ENCODE measurements at places on chromosomes 1 and 21.

DNA sequence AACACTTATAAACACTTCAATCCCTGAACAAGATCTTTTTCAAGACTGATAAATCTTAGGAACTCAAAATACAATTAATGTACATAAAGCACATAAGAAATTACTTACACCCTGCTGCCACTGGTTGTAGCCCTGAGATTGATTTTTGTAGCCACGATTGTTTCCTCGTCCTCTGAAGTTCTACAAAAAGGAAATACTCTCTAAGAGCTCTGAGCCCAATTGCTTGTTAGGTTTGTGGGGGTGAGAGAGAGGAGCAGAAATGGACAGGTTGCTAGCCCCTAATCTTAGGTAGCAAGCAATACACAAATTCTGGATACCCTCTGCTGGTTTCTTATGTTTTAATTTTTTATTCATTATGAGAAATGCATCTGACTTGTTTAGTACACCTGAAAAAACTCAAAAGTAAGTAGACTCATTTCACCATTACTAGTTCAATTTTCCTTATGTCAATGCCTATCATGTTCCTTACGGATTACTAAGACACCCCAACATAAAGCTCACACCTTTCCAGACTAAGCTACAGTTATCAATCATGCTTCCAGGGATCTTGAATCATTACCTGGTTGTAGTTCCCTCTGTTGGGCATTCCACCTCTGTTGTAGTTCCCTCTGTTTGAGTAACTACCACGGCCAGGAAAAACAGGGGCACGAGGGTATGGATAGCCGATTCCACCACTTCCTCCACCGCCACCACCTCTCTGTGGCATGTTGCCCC, 9.3 kb downstream of the HNRNPU start:
- no peak for DNase-seq

- DNase-seq: peak; percentile 7
Observed at GRCh38 chr1:192668409-192668983, 32.5 kb downstream of the RGS13 start.

DNA sequence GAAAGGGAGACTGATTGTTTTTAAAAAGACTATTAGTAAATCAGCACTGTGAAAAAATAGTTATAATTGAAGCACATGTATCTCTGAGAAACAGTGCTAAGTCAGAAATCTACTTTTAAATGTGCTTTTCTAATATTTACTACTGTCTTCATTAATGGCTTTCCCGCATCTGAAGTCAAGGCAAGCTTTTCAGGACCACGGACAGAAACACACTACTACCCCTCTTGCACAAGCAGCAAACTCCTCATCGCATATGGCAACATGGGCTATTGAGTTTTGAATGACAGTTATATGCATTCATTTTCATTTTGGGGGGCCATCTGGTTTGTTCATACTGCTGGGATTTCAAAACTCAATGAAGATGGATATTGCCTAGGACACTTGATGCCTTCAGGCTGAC, 433.4 kb upstream of the CAMK1G start:
- no peak for DNase-seq

DNA sequence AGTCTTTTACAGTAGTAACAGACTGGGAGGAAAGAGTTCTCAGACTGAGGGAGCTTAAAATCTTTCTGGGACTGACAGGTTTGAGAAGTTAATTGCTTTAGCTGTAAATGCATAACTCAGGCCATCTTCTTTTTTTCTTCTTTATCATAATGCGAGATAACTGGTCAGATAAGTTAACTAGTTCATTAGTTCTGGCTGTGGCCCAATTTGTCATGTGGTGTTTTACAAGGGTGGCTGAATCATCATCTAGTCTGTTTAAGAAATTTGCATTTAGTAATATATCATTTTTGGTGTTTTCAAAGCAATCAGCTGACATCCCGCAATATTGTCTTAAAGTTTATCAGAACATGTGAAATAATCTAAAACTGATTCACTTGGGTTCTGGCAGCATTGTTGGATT, 14.0 kb downstream of the HSD3B2 start:
- DNase-seq: no peak

- peak; percentile 80 for DNase-seq
Observed at GRCh38 chr1:116556289-116557006, 14.4 kb downstream of the CD58 start.

- DNase-seq: no peak
Observed at GRCh38 chr1:116495535-116495934, 75.3 kb downstream of the CD58 start.

GRCh38 chr1:42924082-42924850, 34.4 kb downstream of the SLC2A1 start:
- peak; percentile 96 for DNase-seq

DNA sequence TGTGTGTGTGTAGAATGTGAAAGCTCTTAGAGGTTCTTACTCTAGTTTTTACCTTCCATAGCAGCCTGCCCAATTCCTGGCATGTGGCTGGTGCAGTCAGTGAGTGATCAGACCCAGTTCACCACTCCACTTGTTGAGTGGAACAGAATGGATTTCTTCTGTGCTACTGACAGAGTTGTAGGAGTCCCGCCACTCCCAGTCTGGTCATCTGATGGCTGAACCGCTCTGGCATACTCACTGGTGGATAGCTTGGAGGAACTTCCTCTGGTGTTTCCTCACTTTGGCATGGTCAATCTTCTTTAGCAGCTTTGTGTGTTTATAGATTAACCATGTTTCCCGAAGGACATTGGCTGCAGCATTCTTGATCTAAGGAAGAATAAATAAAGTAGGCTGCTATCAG, 106.7 kb upstream of the ADAR start:
- DNase-seq: peak; percentile 21

GRCh38 chr1:109493227-109493626, 667 bp upstream of the CYB561D1 start:
- no peak for DNase-seq

DNA sequence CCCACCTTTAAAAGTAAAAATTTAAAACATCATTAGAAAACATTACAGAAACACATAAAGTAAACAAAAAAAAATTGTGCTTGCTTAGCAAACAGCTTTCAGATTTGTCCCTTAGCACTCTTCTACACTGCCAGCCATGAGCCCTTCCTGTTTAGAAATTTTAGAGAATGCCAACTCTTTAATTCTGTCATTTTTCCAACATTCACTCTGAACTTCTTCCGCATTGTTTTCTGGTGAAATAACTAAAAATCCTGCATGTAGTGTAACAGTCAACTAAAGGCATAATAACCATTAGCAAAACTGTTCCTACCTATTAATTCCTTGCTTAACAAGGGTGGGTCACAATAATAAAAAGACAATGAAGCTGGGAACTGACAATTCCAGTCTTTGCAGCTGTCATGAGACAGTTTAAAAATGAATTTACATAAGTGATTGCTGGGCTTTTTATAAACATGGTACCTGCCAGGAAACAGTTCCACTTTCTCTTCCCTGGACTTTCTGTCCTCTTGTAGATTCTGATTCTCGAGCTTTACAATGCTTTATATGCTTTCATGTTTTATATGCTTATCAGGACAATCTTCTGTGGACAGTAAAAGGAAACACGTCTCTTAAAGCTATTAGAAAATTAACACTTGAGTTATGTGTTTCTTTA, 19.0 kb downstream of the GNG12 start:
- DNase-seq: no peak

DNA sequence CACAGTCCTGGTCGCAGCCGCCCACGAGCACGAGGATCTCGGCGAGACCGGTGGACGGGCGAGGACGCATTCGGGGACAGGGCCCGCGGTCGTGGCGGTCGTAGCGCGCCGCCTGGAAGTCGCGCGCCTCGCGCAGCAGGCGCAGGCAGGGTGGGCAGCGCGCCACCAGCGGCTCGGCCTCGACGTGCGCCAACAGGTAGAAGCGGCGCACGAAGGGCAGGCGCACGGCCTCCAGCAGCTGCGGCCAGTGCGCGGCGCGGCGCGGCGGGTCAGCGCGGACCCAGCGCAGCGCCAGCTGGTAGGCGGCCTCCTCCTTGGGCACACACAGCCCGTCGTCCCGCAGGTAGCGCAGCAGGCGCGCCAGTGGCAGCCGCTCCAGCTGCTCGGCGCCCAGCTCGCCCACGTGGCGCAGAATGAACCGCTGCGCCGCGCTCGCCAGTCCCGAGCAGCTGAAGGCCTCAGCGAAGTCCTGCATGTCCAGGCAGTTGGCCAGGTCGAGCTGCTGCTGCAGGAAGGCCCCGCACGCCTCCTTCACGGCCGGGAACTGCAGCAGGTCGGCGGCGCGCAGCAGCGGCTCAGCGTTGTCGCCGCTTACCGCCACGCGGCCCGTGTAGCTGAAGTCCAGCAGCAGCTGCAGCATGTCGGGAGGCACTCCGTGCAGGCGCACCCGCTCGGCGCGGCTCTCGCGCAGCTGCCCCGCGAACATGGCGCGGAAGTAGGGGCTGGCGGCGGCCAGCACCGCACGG, 573 bp downstream of the KLHL21 start:
- DNase-seq: peak; percentile 40

GRCh38 chr1:110674337-110675059, at the start of gene KCNA3:
Gene KCNA3 (minus strand): TSS chr1:110674940. CDS start chr1:110674809, 131 bp downstream.
- DNase-seq: peak; percentile 65

DNA sequence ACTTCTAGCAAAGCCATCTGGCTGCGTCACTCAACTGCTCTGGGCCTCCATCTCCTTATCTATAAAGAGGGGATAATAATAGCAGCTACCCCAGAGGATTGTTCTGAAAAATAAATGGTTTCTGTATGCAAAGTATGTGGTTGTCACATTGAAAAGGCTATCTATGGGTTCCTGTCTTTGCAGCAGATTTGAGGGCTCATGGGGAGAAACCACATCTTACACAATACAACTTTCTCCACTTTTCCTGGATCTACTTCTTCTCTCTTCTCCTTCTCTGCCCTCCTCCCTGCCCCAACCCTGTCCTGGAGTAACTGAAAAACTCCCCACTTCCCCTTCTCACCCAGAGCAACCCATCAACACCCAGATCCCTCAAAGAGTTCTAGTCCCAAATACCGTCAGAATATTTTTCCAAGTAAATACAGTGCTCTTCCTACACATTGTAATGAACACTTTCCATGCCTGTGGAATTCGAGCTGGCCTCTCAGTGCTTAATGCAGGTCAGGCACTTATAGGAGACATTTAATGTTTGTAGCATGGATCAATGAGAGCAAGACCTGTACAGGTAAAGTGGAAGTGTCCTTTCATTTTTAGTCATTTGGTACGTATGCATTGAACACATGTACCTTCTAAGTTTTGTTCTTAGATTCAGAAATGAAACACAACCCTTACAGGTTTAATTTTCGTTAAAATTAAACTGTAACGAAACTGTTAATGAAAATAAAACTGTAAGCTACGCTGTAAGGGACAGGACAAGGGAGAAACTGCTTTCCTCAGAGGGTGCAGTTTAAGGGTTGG, 131.9 kb downstream of the AK5 start:
- DNase-seq: no peak

DNA sequence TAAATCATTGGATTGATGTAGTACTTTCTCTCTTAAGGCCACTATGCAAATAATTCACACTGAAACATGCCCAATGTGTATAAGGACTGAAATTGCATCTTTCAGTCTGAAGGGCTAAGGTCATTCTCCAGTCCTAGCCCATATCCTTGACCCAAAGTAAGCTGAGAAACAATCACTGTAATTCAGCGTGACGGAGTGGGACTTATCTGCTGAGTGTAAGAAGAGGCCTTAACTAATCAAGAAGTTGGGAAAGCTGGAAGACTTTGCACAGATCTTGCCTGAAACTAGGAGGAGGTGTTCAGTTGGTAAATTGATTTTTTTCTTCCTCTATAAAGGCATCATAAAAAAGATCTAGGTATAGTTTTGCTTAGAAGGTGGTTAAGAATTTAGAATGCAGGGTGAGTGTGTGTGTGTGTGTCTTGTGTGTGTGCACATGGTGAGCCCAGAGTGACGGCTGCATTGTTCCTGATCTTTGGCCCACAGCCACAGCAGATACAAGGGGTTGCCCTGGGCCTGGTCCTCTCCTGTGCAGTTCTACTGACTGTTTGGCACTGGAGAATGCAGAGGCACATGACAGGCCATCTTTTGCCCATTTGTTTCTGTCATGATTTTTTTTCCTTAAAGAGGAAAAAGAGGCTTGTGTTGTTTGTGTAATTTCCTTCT, 13.3 kb upstream of the PPP2R5A start:
- DNase-seq: peak; percentile 38

- DNase-seq: no peak
Observed at GRCh38 chr1:111204983-111205713, 4.7 kb upstream of the DENND2D start.

DNA sequence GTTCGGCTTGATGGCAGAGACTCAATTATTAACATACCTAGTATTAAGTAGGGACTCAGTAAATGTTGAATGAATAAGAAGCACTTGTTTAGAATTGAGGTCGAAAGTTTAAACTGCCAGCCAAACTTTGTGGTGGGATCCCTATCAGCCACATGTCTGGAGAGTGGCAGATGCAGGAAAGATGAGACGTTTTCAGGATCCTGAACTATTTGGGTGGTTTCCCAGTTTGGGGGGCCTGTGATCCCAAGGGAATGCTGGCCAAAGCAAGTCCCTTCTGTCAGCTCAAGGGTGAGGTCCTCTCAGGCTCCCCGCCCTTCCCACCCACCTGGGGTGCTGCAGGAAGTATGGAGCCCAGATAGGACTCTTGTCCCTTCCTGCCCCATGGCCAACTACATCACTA, 38.6 kb downstream of the KCNC4 start:
- DNase-seq: no peak

DNA sequence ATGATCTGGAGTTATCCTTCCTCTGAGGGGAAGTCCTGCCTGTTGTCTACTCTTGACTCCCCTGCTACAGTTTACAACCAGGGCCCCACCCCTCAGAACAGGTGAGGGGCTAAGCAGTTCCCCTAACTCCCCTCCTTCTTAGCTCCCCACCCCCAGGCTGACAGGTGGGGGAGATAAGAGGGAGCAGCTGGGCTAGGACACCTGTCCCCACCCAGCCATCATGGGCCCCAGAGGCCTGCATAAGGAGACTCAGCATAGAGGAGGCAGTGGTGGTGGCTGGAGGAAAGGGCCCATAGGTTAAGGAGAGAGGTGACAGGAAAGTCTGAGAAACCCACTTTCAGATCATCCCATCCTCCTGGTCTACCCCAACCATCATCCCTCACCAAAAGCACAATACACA, 6.8 kb downstream of the MEF2D start:
- no peak for DNase-seq

GRCh38 chr1:4468804-4469514, 185.4 kb upstream of the AJAP1 start:
- DNase-seq: no peak

- peak; percentile 63 for DNase-seq
Observed at GRCh38 chr1:155931332-155932038, 2.7 kb downstream of the KHDC4 start.

DNA sequence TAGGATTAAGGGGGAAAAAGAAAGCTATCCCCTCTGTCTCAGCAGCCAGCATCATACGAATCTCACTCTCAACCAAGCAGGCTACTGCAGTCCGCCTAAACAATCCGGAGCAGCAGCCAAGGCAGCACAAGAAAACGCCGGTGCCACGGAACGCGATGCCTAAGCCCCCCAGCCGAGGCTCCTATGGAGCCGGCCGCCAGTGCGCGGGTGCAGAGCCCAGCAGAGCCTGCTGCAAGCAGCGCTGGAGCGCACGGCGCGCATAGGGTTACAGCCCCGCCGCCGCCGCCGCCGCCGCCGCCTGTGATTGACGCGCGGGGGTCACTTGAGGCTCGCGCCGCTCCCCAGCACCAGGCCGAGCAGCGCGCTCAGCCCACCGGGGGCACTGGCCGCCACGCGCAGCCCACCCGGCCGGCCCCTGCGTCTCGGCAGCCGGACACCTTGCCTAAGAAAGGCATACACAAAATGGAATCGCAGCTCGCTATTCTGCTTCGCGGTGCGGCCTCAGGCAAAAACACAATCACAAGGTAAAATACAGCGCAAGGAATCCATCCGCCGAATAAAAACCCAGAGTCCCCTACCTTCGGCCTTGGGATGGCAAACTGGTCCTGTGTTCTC, 780 bp downstream of the HIVEP3 start:
- DNase-seq: peak; percentile 41

GRCh38 chr1:240152611-240153297, 61.1 kb downstream of the FMN2 start:
- no peak for DNase-seq

GRCh38 chr21:23507501-23507900, 2099.8 kb downstream of the MRPL39 start:
- DNase-seq: no peak

All from transverse colon (tissue), 4 donors.